GM12892 (cell line): ENCODE measurements at places on chromosomes 12 and 14.

DNA sequence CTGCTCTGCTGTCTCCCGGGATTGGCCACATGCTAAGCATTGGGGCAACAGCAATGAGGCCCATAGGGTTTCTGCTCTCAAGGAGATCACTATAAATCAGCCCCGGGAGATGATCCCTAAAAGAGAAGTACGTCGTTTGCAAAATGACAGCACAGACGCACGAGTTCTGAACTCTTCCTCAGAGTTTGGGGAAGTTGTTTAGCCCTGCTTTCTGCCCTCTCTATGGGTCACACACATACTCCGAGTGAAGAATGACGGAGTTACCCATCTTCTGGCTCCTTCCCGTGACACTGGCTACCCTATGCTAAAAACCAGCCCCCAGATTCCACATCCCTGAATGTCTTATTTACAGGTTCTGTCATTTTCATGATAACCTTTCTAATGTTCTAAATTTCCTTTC is 258.0 kb upstream of the PLEKHG7 start:
- DNase-seq: no peak

DNA sequence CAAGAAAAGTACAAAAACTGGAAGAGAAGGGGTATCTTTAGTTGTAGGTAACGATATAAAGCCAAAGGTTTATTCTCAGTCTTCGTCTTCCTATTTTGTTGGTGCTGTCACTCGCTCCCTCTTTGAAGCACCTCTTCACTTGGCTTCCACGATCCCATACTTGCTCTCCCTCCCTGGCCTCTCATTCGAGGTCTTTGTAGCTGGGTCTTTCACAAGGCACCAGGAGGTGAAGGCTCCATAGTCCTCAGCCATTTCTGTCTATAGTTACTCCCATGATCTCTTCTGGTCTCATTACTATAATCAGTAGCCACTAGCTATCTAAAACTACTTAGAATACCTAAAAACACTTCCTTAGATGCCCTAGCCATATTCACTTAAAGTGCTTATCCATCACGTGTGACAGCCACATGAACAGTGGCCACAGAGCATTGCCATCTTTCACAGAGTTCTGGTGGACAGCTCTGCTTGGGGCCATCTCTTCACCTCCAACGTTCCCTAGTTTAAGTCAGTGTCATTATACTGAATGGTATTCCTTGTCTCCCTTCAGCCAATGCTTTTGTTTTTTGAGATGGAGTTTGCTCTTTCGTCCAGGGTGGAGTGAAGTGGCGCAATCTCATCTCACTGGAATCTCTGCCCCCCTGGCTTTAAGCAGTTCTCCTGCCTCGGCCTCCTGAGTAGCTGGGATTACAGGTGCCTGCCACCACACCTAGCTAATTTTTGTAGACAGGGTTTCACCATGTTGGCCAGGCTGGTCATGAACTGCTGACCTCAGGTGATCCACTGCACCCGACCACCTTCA is 57.1 kb downstream of the ATP2A2 start:
- DNase-seq: no peak

- no peak for DNase-seq
Observed at GRCh38 chr12:19474147-19474546, 34.9 kb downstream of the AEBP2 start.

DNA sequence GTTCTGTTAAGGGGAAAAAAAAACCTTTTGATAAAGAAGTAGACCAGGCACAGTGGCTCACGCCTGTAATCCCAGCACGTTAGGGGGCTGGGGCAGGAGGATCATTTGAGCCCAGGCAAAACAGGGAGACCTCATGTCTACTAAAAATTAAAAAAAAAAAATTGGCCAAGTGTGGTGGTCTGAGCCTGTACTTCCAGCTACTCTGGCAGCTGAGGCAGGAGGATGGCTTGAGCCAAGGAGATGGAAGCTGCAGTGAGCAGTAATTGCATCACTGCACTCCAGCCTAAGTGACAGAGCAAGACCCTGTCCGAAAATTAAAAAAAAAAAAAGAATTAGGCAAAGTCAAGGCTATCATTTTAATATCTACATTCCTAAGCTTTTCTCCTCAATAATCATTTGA is 124.8 kb upstream of the CPM start:
- DNase-seq: no peak

DNA sequence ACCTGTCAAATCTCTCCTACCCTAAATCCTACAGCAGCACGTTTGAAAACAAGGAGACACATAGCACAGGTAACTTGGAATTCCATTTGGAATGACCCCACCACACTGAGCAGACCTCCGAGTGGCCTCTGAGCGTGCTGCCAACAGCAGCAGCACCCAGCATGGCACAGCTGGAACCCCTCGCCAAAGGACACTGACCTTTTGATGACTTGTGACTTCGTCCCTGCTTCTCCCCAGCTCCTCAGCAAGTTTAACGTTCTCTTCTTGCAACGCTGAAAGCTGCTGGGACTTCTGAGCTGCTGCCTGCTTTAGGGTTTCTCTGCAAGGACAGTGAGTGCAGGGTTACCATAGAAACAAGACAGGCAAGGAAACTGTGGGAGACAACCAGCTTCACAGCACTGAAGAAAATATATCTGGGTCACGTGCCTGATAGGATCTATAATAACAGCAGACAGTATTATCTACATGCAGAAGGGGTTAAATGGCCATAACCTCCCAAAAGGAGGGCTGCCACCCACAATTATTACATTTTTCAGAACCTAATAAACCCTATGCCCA is 43.3 kb upstream of the VPS33A start:
- no peak for DNase-seq

DNA sequence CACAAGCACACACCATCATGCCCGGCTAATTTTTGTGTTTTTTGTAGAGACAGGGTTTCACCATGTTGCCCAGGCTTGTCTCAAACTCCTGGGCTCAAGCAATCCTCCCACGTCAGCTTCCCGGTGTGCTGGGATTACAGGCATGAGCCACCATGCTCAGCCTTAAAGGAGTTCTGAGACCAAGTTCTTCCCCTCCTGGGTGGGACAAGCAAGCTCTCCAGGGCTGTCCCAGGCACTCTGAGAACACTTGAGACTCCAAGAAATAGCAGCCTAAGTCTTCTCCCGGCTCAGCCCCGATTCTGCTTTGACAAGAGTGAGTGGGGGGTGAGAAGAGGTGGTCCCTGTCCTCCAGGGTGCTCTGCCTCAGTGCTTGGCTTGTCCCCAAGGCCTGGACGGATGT is 86.4 kb downstream of the STAB2 start:
- no peak for DNase-seq

DNA sequence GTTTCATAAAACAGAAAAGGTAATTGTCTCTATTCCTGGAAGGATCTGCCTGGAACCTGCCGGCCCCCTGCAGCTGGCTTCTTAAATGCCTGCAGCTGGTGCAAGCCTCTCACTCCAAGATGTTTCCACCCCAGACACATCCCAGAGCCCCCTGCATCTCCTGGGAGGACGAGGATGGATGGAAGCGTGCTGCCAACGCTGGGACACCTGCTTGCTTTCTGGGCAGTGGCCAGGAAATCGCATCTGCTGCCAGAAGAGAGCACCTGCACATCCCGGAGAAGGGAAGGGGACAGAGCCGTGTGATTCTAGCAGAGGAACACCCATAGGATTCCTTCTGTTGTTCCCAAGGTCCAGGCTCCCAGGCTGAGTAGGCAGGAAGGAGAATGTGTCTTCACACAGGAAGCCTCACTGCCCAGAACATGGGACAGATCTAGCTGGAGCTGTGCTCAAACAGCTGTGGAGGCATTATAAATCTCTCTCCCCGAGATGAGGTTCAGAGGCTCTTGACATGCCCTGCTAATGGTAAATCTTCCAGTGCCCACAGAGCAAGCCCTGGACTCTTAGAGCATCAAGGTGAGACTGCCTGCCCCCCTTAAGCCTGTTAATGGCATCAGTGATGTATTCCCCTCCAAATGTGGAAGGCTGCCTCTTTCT is 138.8 kb upstream of the MAP1LC3B2 start:
- no peak for DNase-seq

DNA sequence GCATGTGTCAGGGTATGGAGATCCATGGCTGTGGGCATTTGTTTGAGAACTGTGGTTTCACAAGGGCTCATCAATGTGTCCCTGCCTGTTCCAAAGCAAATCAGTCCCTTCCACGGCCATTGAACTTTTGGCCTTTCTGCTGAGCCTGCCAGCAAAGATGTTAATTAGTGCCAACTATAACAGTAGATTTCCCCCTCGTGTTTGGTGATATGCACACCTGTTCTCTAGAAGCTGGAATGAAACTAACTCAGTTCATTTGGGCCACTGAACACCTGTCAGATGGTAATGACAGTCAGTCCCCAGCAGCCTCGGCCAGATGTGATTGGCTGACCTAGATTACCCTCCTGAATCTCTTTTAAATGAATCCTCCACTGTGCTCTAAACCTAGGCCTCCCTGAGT is 43.2 kb downstream of the IRAK3 start:
- no peak for DNase-seq

GRCh38 chr12:50579757-50580267 is 75.0 kb downstream of the DIP2B start:
- DNase-seq: peak; percentile 15

DNA sequence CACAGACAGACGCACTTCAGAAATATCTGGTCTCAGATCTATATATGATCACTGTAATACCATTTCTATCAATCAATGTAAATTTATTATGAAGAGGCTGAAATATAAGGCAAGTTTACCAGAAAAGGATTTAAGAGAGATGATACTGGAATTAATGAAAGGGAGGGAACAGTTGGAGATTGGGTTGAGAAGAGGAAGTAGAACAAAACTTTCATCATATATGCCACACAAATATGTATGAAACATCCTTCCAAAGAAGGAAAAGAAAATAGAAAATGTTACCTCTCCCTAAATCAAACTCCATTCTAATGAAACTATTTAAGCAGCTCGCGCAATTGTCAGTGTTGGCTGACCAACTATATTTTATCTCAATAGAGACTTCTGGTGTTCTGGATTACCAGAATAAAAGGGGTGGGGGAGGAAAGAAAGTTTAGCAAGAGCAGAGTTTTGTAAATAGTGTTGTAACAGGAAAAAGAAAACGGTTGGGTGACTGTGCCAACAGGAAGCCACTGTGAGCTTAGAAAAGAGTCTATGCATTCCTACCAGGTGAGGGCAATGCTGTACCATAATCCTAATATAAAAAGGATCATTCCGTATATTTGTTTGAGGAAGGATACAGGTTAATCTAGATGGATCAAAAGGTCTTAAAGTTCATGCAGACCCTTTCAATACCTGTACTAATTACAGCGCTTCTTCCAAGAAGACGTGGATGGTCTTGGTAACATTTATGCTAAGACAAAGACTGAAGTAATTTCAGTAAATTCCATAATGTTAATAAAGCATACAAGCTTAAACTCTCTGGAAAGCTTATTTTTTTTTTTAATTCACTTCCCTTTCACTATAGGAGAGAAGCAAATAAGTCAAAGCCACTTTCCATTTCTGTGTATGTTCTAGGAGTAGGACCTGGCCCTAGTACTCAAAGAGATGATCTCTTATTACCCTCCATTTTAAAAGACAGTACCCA is 14.5 kb upstream of the LLPH start:
- DNase-seq: no peak

GRCh38 chr12:15520083-15520482 is 197.8 kb downstream of the PTPRO start:
- DNase-seq: no peak

DNA sequence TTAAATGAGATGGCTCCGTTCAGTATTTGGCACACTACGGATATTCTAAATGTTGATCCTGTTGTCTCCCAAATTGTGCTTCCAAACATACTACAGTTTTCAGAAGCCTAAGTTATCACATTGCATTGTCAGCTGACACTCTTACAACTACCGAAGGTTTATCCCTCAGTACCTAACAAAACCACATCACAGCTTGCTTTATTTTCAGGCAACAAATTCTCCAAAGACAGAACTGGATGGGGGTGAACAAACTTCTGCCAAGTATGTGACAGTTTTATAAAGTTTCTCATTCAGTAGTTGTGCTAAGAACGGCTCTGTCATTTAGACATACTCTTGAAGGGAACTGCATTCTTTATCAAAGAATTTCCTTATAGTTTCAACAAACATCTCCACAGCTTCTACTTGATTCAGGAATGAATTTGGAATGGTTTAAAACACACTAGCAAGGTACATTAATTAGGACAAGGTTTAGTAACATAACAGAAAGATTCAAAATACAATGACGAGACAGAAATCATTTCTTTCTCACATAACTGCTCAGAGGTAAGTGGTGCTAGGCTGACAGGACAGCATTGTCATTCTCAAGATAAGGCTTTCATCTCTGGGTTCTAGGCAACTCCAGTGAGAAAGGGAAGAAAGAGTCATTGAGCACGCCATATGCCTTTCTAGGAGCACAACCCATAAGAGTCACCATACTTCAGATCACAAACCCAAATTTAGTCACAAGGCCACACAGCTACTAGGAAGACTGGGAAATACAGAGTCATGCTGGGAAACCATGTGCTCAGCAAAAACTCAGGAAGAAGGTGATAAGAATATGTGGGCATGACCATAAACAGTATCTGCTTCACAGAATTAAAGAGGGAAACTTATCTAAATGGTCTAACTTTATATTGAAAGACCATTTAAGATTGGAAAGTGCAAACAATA is 100.7 kb downstream of the DUSP6 start:
- no peak for DNase-seq

DNA sequence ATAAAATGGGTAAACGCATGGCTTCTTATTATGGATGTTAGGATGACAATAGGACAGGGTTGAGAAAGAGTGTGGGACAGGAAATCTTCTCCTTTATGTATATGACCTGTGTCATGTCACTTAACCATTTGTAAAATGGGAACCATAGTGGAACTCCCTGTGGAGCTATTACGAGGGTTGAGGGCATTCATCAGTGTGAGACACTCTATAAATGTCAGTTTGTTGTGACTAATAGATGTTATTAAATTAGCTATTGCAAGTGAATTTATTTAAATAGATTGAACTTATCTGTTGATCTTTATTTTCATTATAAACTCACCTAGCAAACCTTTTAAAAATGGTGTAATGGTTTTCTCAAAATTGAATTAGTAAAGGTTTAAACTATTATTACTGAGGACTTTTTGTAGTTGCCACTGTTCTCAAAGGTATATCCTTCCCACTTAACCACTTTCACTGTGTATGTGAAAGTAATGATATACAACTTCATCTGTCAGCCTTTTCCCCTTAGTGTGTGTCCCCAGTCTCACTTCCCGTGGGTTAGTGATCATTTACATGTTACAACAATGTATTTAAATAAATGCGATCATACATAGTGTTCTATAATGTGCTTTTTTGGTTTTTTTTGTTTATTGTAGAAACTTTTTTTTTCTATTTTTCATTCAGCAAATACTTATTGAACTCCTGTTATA is 17.1 kb downstream of the HELB start:
- DNase-seq: no peak
